ENCODE measurements at places on chromosomes 6 and 20. TPM values are rescaled to one million over a fixed set of nuclear protein-coding genes. Genes with fewer than 3 reads are reported as not detected.
A peak's percentile ranks its signal among the peaks of the same experiment; 100 is the strongest.

The ZBTB9 gene
- 6.1 TPM for total RNA-seq

The SLC22A7 gene
- total RNA-seq: not detected

GRCh38 chr6:147132889-147133288, 71.3 kb upstream of the STXBP5 start:
- DNase-seq: no peak

The PRKN gene
- 0.59 TPM for total RNA-seq

- DNase-seq: no peak
These were observed 59.1 kb downstream of the SLC22A1 start for GRCh38 chr6:160180706-160181105.

GRCh38 chr6:161917645-161918044, 643.8 kb upstream of the AGPAT4 start:
- DNase-seq: no peak

The UBD gene
- 1.9 TPM for total RNA-seq

- DNase-seq: no peak
These were observed 751.1 kb downstream of the DHX35 start for GRCh38 chr20:39713076-39713840.

- DNase-seq: no peak
These were observed 35.5 kb downstream of the ISM1 start for GRCh38 chr20:13256606-13257005.

GRCh38 chr6:157961832-157962575, 19.7 kb upstream of the SYNJ2 start:
- DNase-seq: no peak

GRCh38 chr6:161429921-161430490, 156.1 kb upstream of the AGPAT4 start:
- no peak for DNase-seq

The COL19A1 gene
- total RNA-seq: not detected

The GNMT gene
- 0.21 TPM for total RNA-seq

DNA sequence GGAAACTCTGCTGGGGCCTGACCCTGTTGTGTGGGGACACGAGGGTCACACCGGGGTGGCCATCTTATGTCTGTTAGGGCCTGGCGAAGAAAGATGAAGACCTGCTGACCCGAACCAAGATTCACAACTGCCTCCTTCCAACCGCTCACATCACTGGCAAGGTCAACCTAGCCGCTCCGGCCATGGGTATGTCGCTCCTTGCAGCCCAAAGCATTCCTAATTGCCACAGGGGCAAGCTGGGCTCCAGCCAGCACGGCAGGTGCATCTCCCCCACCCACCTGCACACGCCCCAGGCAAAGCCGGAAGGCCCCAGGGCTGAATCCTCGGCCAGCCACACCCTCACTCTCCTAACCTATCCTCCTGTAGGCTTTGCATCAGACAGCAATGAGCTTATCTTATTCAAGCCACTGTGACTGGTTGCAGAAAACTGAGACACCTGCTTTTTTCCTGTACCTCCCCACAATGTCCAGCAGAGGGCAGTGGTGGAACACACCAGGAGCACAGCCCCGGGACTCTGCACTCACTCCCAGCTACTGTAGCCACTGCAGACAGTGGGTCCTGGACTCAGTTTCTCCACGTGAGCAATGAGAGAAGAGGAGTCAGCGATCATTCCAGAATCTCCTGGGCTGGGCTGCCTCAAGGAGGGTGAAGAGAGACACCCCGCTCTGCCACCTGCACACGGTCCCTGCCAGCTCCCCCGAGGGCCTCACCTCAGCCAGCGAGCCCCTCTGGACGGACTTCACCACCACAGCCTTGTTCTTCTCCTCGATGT, 170.2 kb downstream of the PREX1 start:
- peak; percentile 45 for DNase-seq

The RBL1 gene
- 14.3 TPM for total RNA-seq

DNA sequence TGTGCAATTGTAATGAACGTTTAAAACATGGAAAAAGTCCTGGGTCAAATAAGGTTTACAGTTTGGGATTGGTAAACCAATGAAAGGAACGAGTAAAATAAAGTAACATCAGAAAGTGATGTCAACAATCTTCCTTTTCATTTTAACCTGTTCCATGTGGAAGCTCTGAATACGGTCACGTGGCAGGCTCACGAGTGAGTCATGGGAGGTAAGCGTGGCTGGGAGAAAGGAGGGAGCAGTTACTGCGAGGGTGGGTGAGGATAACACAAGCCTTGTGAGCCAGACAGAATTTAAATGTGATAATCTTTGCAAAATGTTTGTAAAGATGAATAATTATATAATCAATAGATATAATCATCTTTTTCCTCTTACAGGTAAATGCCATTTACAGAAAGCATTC, 171.3 kb upstream of the HDAC2 start:
- no peak for DNase-seq

DNA sequence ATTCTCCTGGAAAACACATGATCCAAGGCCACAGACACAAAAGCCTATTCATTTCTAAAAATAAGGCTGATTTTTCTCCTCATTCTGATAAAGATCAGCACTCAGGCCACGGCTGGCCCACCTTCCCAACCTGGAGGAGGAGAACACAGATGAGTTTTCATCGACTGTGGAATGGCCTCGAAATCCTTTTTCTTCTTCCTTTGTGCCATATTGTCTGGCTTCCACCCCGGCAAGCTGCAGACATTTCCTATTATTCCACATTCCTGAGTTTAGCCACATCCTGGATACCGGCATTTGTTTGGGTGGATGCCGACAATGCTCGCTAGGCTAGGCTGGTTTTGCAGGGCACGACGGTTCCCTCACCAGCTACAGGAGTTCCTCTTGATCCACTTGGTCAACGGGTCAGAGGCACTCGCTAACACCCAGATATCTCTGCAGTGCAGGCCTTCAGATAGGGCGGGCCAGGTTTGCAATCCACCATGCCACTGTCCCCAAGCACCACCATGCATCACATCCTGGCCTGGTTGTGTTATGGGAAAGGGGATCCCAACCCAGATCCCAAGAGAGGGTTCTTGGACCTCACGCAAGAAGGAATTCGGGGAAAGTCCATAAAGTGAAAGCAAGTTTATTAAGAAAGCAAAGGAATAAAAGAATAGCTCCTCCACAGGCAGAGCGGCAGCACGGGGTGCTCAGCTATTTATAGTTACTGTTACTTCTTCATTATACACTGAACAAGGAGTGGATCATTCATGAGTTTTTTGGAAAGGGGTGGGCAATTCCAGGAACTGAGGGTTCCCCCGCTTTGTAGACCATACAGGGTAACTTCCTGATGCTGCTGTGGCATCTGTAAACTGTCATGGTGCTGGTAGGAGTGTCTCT, 4.2 kb upstream of the CTSZ start:
- DNase-seq: peak; percentile 93

DNA sequence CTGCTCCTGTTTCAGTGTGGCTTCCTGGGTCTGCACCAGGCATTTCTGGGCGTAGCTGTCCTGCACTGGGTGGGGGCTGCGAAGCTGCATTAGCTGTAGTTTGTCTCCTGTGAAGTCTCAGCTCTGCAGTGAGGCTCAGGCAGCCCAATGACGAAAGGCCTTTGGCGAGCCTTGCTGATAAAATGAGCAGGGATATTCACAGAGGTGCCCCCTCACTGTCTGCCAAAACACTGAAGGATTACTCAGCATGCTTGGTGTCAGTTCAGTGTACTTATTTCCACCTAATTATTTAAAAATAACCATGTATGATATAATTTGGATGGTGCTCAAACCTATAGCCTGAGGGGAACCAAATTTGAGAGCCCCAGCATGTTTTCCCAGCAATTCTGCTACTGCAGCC, 73.5 kb downstream of the ECT2L start:
- no peak for DNase-seq

GRCh38 chr20:7355051-7355450, 585.2 kb downstream of the HAO1 start:
- no peak for DNase-seq

The PTCRA gene
- not detected for total RNA-seq

DNA sequence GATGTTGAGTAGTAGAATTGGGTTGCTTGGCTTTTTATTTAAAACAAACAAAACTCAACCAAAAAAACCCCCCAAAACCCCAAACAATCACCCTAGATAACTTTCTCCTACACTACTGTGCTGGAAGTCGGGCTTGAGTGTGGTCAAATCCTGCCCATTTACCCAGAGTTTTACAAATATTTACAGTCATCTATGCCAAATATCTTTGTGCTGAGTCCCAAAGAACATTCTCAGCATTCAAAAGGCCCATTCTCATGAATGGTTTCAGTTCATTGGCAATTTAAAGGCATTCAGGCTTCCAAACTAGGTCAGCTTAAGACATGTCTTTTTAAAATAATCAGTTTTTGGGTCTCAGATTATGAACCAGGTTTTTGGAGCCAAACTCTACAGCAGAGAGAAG, 1.8 kb downstream of the RNF144B start:
- no peak for DNase-seq

- no peak for DNase-seq
These were observed 20.3 kb downstream of the GTPBP2 start for GRCh38 chr6:43608807-43609206.
